HFFc6 (cell line): ENCODE measurements at places on chromosomes 5 and 9.
A peak's percentile ranks its signal among the peaks of the same experiment; 100 is the strongest.

DNA sequence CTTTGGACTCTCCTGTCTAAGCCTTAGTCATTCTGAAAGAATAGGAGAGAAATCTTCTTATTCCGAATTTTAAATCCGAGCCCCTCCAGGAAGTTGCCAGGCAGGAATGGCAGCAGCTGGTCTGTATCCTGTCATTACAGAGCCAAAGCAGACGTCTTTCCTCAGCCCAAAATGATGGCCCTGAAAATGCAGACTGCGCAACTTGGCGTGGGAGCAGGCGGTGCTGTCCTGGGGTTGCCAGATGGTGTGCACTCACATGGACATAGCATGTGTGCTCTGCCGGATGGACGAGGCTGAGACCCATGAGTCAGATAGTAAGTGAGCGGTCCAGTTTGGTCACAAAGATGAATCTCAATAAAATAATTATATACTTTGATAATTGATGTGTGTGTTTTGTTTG, 410.4 kb downstream of the KCTD16 start:
- no peak for DNase-seq

DNA sequence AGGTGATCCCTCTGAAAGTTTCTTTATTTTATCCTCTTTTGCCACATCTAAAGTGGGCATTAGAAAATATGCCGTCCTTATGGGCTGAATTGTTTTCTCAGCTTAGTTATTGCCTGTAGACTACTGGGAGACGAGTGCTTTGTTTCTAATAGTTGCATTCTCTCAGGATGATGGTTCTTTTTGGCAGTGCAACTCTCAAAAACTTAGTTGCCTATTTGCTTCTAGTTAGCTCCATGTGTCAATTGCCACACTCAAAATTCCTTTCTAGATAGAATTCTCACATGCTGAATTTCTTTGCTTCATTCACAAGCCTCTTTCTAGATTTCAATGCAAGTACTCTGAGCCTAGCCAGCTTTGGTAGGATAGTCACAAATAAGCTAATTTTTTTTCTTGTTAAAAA, 155.5 kb downstream of the FGF10 start:
- DNase-seq, result no peak

DNA sequence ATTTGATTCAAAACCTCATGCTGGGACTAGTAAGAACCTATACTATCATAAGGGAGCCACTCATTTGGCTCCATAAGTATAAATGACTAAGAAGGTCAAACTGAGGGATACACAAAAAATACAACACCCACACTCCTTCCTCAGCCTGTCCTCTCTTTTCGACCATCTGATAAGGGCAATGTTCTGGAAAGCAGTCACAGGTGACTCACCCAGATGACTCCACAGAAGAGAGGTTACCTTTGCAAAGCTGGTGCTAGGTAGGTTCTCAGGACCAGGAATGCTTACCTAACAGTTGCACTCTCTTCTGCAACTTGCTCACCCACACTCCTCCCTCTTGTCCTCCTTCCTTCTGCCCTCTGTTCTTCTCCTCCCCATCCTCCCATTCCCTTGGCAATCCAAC, 32.9 kb downstream of the LHFPL2 start:
- peak; percentile 30 for DNase-seq

GRCh38 chr5:32933692-32934091, 222.6 kb downstream of the NPR3 start:
- no peak for DNase-seq

DNA sequence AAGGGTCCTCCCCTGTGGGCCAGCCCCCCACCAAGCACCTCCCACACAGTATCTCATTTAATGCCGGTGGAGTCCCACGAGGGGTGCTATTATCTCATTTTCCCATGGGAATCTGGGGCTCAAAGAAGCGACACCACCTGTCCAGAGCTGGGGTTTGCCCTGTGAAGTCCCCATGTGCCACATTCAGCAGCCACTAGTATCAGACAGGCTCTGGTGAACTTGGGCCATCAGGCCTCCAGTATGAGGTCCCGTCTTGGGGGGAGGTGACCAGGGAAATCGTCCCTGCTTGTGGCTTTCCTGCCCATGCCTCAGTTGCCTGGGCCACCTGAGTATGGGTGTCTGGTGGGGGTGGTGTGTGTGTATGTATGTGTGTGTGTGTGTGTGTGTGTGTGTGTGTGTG, 222.7 kb downstream of the PBX3 start:
- DNase-seq, result no peak

- DNase-seq, result no peak
Measured at GRCh38 chr9:89600831-89601230, 4.0 kb upstream of the GADD45G start.

- DNase-seq, result no peak
Measured at GRCh38 chr9:107119735-107120134, 163.3 kb upstream of the RAD23B start.

- no peak for DNase-seq
Measured at GRCh38 chr5:174990909-174991308, 266.5 kb downstream of the MSX2 start.

DNA sequence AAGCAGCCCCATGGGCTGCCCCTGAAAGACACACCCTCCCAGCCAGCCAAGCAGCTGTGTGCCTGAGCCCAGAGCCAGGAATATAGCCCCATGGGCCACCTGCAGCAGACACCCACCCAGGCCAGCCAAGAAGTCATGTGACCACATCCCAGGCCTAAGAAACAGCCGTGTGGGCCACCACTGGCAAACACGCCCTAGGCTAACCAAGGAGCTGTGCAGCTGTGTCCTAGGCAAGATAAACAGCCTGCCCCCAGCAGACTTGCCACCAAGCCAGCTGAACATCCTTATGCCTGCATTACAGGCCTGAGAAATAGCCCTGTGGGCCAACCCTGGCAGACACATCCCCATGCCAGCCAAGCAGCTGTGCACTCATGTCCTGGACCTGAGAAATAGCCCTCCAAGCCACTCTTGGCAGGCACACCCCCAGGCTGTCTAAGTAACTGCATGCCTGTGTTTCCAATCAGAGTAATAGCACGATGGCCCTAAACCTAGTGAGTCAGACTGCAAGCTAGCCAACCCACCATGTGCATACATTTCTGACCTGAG, 143.0 kb downstream of the ADAMTS6 start:
- DNase-seq, result no peak

- no peak for DNase-seq
Measured at GRCh38 chr5:88399561-88399960, 130.9 kb upstream of the TMEM161B start.

DNA sequence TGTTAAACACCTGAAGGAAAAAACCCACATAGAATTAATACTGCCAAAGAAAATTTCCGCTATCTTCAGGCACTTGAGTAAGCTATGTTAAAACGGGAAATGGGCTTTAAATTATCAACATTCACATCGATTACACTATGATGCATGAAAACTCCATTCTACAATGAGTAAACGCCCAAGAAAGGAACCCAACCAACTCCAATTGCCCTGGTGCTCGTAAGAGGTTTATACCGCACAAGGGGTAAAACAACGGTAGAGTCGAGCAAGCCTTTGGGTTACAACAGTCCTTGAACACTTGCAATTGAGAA, 1.0 kb downstream of the AGTPBP1 start:
- no peak for DNase-seq

- DNase-seq, result no peak
Measured at GRCh38 chr5:124748687-124749594, 2.5 kb upstream of the ZNF608 start.
